Large intestine (tissue), 12 donors: ENCODE measurements at places on chromosomes 1 and 21. TPM values are rescaled to one million over a fixed set of nuclear protein-coding genes. Genes with fewer than 3 reads are reported as not detected.

GRCh38 chr21:15968776-15969310 is 239.1 kb downstream of the USP25 start:
- no peaks in the 10 kb centered on the region for H3K36me3 ChIP-seq
- H3K4me1 ChIP-seq = no peaks in the 10 kb centered on the region
- no peaks in the 10 kb centered on the region for H3K27me3 ChIP-seq
- H3K27ac ChIP-seq = no peak overlapping the region
- H3K4me3 ChIP-seq = no peak overlapping the region

ACAP3 gene
- polyA plus RNA-seq = 67.7 TPM

BNIPL gene
- 1.3 TPM for polyA plus RNA-seq

TRAPPC3 gene
- polyA plus RNA-seq = 65.2 TPM

DNA sequence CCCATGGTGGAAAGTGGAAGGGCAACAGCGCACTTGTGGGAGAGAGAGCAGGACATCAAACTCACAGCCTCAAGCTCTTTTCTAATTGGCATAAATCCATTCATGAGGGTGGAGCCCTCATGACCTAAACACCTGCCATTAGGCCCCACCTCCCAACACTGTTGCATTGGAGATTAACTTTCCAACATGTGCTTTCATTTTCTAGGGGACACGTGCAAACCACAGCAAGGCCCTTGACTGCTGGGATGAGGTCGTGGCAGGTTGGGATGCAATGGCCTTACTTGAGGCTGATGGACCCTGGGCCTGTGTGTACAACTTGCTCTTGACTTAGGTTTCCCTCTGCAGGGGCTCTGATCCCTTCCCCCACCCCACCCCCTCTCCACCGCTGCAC is 35.9 kb upstream of the NEK2 start:
- no peaks in the 10 kb centered on the region for H3K27me3 ChIP-seq
- H3K27ac ChIP-seq = no peak overlapping the region
- no peaks in the 10 kb centered on the region for H3K4me1 ChIP-seq
- no peaks in the 10 kb centered on the region for H3K36me3 ChIP-seq
- no peak for DNase-seq
- no peak overlapping the region for H3K4me3 ChIP-seq

- no peak overlapping the region for H3K4me3 ChIP-seq
- H3K27ac ChIP-seq = no peak overlapping the region
- H3K27me3 ChIP-seq = no peaks in the 10 kb centered on the region
- H3K4me1 ChIP-seq = no peaks in the 10 kb centered on the region
- H3K36me3 ChIP-seq = no peaks in the 10 kb centered on the region
These were observed 93.0 kb downstream of the HLCS start for GRCh38 chr21:36873513-36873912.

PLEKHN1 gene
- polyA plus RNA-seq = 0.49 TPM
